ENCODE measurements at places on chromosomes 4 and X.
A peak's percentile ranks its signal among the peaks of the same experiment; 100 is the strongest.

DNA sequence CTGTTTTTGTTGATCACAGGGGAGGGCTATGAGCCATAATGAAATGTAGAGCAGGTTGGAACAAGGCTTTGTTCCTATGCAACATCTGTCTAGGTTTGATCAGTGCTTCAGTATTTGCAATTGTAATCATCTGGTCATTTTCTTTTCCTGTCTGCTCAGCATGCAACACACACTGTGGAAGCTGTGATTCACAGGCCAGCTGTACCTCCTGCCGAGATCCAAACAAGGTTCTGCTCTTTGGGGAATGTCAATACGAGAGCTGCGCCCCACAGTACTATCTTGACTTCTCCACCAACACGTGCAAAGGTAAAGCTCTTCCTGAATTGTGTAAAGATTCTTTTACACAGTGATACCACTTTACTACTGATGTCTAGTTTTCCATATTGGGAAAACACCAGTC lies 181.9 kb upstream of the ANXA3 start:
- DNase-seq, result peak; percentile 42

GRCh38 chr4:95165926-95166524 lies 382.7 kb downstream of the UNC5C start:
- DNase-seq, result peak; percentile 74

DNA sequence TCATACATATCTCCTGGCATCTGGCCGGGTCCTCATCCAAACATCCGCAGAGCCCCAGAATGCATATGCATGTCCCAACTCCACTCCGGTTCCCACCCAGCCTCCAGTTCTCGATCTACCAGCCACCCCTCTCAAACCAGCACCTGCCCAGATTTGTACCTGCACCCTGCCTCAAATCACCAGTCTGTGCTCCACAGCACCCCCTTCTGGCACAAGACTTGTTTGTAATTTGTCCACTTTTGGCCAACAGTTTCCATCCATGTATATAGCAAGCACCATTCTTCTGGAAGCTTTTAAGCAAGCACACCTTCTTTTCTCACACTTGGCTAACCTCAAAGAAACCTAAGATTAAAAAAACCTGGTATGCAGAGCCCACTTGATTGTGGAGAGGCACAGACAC lies 644.1 kb downstream of the MID1IP1 start:
- no peak for DNase-seq

- no peak for DNase-seq
Measured at GRCh38 chr4:1907848-1908525, 36.8 kb downstream of the NSD2 start.

GRCh38 chrX:130376077-130376476 lies 9.4 kb downstream of the GPR119 start:
- DNase-seq, result no peak

DNA sequence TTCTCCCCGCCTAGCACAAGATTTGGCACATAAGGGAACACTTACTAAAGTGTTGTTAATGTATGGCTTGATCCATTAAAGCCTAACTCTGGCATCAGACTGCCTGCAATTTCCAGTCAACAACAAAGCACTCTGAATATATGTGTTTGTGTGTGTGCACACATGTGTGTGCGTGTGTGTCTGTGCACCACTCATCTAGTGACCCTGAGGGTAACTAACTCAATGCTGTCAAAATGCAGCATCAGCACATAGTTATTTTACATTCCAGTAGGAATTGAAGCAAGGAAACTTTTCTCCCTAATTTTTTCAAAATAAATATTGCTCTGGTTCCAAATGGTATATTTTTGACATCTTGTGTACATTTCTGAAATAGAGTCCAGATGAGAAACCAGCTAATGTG lies 94.4 kb downstream of the SHROOM4 start:
- no peak for DNase-seq

All from AG10803 (cell line).